Naive thymus-derived CD8-positive, alpha-beta T cell (primary cell): ENCODE measurements at places on chromosomes 7 and 10. TPM values are rescaled to one million over a fixed set of nuclear protein-coding genes. Genes with fewer than 3 reads are reported as not detected.

Gene SPDYE1
- total RNA-seq = not detected

Gene ZNF727
- total RNA-seq = 2.5 TPM

GRCh38 chr10:72085864-72086465, 2.4 kb downstream of the SPOCK2 start:
- DNase-seq = no peak
- H3K36me3 ChIP-seq = peaks cover 53% of the 10 kb centered on the region
- peaks cover 81% of the 10 kb centered on the region for H3K4me1 ChIP-seq

- no peak overlapping the region for H3K27ac ChIP-seq
- peaks cover 14% of the 10 kb centered on the region for H3K4me1 ChIP-seq
- no peak overlapping the region for H3K4me3 ChIP-seq
- no peaks in the 10 kb centered on the region for H3K27me3 ChIP-seq
- no peak for DNase-seq
These were observed 139.8 kb upstream of the RSU1 start for GRCh38 chr10:16957038-16957437.

- H3K27me3 ChIP-seq = no peaks in the 10 kb centered on the region
- H3K36me3 ChIP-seq = peaks cover 15% of the 10 kb centered on the region
- H3K4me3 ChIP-seq = no peak overlapping the region
- peaks cover 1% of the 10 kb centered on the region for H3K4me1 ChIP-seq
- no peak overlapping the region for H3K27ac ChIP-seq
These were observed 122.5 kb downstream of the OAT start for GRCh38 chr10:124296121-124296812.

GRCh38 chr7:42770114-42770513, 141.8 kb downstream of the C7orf25 start:
- H3K4me1 ChIP-seq = no peaks in the 10 kb centered on the region
- H3K4me3 ChIP-seq = no peak overlapping the region
- peaks cover 3% of the 10 kb centered on the region for H3K27me3 ChIP-seq
- H3K36me3 ChIP-seq = no peaks in the 10 kb centered on the region
